Skeletal muscle cell (primary cell): ENCODE measurements at places on chromosomes 1 and 21.

DNA sequence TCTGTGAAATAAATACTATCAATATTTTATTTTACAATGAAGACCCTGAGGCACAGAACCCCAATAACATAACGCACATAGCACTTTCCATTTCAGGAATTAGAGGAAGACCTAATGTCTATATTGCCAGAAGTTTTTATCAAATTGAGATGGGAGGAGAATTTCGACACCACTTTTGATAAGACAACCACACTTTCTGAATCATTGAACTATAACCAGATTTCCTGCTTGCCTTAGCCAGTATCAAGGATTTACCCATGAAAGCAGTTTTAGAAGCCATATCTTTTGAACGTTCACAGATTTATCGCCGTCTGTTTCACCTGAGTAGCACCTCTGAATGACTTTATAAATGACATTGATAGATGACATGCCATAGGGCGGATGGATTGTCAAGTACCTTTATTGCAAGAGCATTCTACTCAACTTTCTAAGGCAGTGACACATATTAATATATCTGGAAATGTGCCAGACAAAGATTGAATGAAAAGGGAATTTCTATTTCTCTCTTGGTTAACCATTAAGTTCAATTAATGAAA lies 768.4 kb downstream of the LTN1 start:
- DNase-seq: no peak

GRCh38 chr21:32520875-32521735 lies 64.2 kb downstream of the TCP10L start:
- DNase-seq: peak; percentile 87

GRCh38 chr1:35857830-35858229 lies 25.2 kb upstream of the AGO1 start:
- no peak for DNase-seq

DNA sequence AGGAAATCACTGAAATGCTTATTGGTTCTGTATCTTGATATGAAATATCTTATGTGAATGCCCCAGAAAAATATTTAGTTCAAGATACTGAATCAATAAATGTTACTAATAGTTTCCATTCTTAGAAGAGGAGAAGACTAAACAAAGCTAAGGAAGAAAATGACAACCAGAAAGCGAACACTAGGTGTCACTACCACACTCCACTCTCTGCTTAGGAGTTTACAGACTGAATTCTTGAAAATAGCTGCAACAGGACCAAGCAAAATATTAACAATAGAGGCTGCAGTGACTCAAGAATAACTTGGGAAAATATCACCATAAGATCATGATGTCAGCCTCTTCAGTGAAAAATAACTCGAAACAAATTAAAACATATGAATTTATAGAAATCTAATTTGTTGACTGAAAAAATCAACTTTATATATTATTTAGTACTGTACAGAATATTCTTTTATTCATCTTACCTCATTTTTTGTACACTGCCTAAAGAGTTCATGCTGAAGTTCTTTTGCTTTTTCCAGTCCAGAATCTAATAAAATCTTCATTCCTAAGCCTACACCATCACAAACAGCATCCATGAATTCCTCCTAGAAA lies 61.6 kb downstream of the KIF14 start:
- peak; percentile 6 for DNase-seq

DNA sequence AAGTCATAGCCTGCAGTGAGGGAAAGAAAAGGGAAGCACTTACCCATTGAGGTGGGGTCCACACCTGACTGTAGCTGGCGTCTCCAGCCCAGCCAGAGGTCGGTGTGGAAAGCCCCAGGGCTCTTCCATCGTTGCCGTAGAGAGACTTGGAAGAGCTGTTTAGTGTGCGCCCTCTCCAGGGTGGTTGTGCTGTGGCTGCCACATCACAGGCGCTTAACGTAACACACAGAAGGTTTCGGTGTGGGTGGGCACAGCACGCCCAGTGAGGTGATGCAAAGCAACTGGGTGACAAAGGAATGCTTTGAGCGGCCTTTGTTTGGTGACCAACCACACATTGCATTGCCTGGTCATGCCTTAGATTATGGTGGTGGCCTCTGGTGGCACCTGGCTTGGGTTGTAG lies 36.8 kb upstream of the KIF1B start:
- no peak for DNase-seq

DNA sequence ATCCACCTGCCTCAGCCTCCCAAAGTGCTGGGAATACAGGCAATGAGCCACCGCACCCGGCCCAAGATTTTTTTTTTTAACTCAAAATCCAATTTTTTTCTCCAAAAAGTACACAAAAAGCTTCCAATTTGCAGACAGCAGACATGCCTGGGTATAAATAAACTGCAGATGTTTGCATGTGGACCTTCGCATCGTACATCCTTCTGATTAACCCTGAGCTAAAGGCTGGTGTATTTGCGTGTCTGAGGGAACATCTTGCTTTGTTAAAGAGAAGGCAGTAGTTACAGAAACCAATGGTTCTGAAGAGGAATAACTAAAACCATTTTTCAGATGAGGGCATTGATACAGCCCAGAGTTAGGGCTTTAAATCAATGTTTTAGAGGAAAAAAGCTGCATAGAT lies 12.7 kb downstream of the BCAR3 start:
- no peak for DNase-seq

DNA sequence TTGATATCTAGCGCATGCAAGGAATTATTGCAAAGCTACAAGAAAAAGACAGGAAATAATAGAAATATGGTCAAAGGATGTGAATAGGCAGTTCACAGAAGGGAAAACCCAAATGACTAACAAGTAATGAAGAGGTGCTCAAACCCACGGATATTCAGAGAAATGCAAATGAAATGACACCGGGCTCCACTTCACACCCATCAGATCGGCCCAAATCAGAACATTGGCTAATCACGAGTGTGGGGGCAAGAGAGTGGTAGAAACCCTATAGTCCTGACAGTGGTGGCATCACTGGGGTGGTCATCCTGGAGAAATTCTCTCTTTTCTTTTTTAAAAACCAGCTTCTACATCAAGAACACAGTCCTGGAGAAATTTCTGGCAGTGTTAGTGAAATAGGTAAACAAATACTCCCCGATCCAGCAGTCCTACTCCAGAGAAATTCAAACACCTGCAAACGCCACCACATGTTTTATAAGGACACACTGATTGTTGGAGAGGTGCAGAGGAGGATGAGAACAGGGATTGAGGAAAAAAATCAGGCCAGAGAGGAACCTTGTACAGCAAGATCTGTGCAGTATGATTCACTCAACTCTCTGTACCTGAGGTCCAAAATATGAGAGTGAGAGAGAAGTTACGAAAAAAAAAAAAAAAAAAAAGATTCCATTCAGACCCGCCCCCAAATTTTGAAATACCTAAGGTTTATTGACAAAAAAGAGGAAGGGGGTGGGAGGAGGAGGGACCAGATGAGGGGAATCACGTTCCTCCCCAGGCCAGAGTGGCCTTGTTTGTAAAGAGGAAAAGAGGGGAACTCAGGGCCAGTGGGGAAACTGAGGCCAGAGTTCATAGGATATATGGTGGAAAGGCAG lies 9.2 kb upstream of the TNFRSF1B start:
- no peak for DNase-seq

DNA sequence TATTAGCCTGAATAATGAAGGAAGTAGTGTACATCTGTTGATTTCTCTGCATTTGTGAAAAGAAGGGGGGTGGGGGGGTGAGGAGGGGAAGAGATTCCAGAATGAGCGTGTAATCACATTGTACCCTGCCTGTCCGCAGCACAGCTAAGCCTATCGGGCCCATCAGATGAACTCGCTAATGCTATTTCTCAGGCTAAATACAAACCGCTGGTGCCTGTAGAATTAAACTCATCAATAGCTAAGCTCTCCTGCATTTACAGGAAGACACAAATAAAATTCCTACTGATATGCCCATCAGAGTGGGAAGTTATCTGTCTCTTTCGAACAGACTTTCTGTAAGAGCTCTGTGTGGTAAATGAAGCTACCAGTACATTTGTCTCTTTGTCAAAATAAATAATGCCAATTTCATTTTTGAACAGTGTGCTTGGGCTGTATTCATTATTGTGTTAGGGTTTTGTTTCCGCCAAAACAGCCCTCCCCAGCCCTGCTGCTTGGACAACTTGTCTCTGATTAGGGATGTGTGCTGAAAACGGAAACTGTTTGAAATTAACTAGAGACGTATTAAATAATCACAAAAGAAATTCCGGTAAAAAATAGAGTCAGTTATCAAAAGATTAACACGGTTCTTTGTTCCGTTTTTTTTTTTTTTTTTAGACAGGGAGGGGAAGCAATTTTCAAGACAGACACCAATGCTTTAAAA lies 305.4 kb downstream of the TTLL7 start:
- no peak for DNase-seq

DNA sequence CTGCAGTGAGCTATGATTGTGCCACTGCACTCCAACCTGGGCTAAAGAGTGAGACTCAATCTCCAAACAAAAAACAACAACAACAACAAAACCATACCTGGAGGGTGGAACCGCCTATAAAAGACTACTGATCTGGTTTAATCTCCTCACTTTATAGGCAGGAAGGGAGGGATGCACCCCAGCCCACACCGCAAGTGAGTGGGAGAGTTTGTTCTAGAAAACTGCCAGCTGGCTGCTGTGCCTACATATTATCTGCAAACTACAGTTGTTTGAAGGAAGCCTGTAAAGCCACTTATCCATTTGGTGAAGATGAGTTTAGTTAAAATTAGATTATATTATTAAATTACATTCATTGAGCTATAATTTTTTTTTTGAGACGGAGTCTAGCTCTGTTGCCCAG lies 9.1 kb upstream of the SRSF10 start:
- DNase-seq: no peak

DNA sequence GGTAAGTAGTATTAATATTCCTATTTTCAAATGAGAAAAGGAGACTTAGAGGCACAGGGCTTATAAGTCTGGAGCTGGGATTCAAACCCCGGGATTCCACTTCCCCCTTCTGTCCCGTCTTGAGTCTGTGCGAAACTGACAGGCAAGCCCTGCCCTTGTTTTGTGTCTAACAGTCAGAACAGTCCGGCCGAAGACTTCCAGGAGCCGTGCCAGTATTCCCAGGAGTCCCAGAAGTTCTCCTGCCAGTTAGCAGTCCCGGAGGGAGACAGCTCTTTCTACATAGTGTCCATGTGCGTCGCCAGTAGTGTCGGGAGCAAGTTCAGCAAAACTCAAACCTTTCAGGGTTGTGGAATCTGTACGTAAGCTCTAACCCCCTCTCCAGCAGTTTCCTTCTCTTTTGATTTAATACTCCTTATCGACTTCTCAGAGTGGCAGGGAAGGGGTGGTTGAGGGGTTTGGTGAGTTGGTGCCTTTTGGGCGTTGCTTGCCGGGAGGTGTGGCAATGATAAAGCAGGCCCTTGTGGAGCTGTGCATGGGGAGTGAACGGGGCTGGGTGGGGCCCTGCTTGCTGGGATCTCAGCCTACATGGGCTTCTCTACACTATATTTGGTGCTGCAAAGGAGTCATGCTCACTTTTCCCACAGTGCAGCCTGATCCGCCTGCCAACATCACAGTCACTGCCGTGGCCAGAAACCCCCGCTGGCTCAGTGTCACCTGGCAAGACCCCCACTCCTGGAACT lies 29.4 kb downstream of the IL6R start:
- DNase-seq: peak; percentile 70

GRCh38 chr1:14777516-14778506 lies 179.3 kb downstream of the KAZN start:
- DNase-seq: no peak

DNA sequence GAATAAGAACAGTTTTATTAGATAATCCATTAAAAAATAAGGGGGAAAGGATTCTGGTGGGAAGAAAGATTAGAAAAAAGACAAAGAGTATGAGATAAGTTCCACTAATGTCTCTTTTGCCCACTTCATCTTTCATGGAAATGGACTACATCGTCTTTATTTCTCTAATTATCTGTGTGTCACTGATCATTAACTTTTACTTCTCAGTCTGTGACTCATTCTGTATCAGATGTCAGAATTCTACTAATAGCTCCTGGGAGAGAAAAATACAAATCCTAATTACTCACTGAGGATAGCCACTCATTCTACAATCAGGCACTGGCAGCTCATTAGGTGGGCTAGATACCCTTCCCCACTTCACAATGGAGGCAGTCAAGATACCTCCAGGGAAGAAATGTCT lies 41.7 kb downstream of the ILDR2 start:
- DNase-seq: no peak

GRCh38 chr1:28864695-28865094 lies 49.7 kb upstream of the EPB41 start:
- DNase-seq: no peak

DNA sequence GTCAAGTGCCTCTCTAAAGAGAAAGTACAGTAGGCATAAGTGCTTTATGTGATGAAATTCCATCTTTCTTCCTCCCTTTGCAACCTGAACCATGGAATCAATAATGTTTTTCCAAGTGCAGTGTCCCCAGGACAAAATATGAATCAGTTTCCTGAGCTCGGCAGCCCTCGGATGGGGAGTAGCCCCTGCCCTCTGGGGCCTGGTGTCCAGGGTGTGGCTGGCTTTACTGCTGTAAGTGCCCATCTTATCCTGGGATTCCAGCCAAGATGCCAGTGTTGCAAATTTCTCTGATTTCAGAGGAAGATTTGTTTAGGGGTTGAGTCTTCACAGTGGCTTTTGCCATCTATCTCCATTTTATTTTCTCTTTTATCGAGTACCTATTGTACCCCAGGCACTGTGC lies 40.5 kb upstream of the SRP9 start:
- DNase-seq: no peak

GRCh38 chr1:76613886-76614285 lies 253.4 kb upstream of the ST6GALNAC5 start:
- no peak for DNase-seq

- DNase-seq: no peak
Measured at GRCh38 chr1:8142955-8143629, 117.0 kb upstream of the ERRFI1 start.

DNA sequence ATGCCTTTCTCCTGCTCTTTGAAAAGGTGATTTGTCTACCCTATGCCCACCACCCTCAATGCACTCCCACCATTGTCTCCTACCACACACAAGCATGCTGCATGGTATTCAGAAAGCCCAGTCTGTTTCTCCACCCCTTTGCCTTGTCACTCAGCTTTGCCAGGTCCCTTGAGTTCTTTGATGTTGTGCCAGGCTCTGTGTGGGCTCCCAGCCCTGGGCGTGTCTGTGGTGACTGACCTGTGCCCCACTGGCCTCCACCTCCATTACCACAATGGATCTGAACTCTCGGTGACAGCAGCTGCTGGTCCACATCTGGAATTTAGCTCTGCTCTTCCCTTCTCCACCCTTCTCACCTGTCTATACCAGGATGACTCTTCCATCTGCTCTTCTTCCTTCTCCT lies 34.9 kb downstream of the ATP2B4 start:
- DNase-seq: no peak

- DNase-seq: no peak
Measured at GRCh38 chr21:27808923-27809322, 842.0 kb upstream of the ADAMTS5 start.

DNA sequence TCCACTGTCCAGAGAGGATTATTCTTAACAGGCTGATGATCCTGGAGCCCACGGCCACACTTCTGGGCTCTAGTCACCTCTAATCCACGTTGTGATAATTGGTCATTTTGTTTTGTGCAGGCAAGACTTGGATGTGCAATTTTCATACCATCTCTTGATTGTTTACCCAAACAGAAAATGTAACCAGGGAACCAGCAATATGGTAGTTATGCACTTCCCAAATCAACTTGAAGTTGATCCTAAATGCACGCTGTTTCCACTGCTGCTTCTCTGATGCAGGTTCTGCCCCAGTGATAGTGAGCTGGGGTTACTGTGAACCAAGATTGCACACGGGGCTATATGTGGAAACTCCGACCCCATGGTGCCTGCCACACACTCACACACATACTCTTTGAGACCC lies 14.7 kb upstream of the KCNJ15 start:
- DNase-seq: no peak

- no peak for DNase-seq
Measured at GRCh38 chr21:31012133-31013089, 25.9 kb downstream of the KRTAP19-8 start.
